ENCODE measurements at places on chromosomes 2 and 18.

- DNase-seq: no peak
Observed at GRCh38 chr2:6510532-6510931, 355.2 kb downstream of the CMPK2 start.

DNA sequence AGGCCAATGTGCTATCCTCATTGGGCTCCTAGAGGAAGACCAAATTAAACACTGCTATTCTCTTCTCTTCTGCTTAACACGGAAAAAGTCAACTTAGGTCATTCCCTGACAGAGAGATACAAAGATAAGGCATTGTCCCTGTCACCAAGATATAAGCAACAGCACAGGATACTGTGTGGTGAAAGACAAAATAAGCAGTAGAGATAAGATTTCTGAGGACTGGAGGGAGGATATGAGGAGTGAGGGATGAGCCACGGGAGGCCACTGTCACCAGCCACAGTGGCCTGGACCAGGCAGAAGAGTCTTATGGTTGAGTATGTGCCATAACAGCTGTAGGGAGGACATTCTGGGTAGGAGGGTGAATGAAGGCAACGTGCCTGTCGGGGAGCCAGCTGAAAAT lies 54.4 kb upstream of the SLC14A2 start:
- DNase-seq: no peak

- DNase-seq: no peak
Observed at GRCh38 chr18:51171223-51171622, 26.3 kb downstream of the MEX3C start.

GRCh38 chr2:241636182-241637017 lies 558 bp downstream of the THAP4 start:
- no peak for DNase-seq

DNA sequence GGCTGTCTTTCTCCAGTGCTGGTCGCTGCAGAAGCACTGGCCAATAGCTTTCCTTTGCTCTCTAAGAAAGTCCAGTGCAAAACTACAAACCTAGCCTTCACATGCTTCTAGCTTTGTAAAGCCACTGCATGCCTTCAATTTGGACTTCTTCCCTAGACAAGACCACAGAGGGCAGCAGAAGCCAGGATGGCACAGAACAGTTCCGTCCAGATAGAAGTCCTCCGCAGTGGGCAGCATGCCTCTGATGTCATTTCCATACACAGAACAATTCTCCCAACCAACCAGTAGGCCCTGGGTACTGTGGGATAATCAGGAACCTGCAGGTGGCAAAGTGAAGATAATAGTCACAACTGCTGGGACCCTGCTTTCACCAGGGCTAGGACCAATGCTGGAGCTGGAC lies 3.3 kb downstream of the ST6GAL2 start:
- DNase-seq: no peak

- no peak for DNase-seq
Observed at GRCh38 chr2:159091976-159092375, 123.5 kb downstream of the TANC1 start.
